HL-60 (cell line): ENCODE measurements at places on chromosomes 16 and 17.

GRCh38 chr17:39122991-39123390 is 28.4 kb downstream of the PLXDC1 start:
- DNase-seq, result no peak

- no peak for DNase-seq
These were observed 9.3 kb upstream of the CARD14 start for GRCh38 chr17:80160536-80160935.

GRCh38 chr17:12492450-12492849 is 173.2 kb upstream of the MYOCD start:
- DNase-seq, result no peak

- no peak for DNase-seq
These were observed 137.3 kb upstream of the CIBAR2 start for GRCh38 chr16:85249418-85250146.

DNA sequence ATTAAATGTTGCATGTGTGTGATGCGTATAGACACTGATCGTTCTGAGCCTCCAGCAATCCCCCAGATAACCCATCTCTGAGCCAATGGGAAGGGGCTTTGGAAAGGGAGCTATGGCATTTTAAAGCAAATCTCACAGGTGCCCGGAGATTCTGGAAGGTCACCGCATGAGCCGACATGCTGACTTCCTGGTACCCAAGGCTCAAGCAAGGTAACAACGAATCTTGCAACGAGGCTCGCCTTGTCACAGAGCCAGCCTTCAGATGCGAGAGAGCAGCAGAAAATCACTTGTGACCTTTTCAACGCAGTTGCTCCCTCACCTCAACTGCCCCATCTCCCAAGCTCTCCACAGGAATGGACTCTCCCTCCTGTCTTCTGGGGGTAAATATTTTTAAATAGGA is 154.8 kb upstream of the CDH5 start:
- DNase-seq, result no peak

DNA sequence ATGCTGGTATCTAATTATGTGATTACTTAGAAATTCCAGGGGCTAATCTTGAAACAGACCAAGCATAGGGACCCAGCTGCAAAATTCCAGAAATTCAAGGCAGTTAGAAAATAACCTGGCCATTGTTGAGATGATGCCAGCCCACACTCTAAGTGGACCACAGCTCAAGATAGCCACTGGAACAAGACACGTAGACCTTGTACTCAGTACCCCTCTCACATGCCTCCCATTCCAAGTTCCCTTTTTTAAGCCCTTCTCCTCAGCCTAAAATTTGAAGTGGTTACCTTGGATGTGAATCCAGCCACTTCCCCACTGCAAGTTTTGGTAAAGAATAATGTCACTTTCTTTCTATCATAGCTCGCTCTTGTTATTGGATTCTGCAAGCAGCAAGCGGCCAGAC is 4.1 kb upstream of the ZNF19 start:
- DNase-seq, result no peak

GRCh38 chr16:75026892-75027391 is 28.1 kb downstream of the ZNRF1 start:
- no peak for DNase-seq

DNA sequence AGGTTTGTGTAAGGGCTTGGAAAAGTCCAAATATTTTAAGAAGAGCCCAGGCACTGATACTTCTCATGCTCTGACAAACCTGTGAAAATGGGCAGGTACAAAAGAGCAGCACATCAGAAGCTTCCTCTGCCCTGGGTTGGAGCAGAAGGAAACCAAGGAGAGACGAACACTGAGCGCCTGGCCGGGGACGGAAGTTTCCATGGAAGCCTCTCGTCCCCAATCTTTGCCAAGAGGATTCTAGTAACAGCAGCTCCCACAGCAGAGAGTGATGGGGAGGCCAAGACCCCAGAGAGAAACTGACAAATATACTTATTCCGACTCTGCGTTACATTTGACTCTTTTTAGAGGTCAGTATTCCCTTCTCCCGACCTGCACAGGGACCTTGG is 268.5 kb downstream of the C16orf95 start:
- no peak for DNase-seq

GRCh38 chr16:85329059-85329812 is 217.0 kb upstream of the CIBAR2 start:
- no peak for DNase-seq

DNA sequence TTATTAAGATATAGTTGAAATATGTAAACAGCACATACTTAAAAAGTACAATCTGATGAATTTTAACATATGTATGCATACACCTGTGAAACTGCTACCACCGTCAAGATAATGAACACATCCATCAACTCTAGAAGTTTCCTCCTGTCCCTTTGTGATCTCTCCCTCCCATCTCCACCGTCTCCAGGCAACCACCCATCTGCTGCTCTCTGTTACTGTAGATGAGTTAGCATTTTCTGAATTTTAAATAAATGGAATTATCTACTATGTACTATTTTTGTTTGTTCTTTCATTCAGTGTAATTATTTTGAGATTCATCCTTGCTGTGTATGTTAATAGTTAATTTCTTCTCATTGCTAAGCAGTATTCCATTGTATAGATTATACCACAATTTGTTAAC is 40.2 kb upstream of the SMPD3 start:
- DNase-seq, result no peak

GRCh38 chr16:51440131-51440889 is 289.2 kb upstream of the SALL1 start:
- no peak for DNase-seq

- DNase-seq, result no peak
These were observed 26.1 kb downstream of the TNS4 start for GRCh38 chr17:40475234-40475908.

- no peak for DNase-seq
These were observed 75.9 kb upstream of the TNRC6C start for GRCh38 chr17:77882481-77883212.

DNA sequence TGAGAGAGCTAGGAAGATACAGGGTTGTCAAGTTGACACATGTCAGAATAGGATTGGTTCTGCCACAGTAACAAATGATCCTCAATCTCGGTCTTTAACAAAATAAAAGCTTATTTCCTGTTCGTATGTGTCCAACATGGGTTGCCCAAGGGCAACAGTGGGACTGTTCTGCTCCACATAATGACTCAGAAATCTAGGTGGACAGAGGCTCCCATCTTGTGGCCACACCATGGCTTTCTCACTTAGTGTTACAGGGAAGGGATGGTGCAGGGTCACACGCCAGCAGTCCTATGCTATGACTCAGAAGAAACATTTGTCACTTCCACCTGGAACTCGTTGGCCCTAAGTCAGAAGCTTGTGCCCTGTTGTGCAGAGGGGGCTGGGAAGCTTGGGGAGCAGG is 364.9 kb downstream of the SNX29 start:
- DNase-seq, result no peak

- DNase-seq, result no peak
These were observed 54.3 kb downstream of the KPNA2 start for GRCh38 chr17:68089881-68090280.

GRCh38 chr16:80116711-80117110 is 424.1 kb upstream of the DYNLRB2 start:
- no peak for DNase-seq

DNA sequence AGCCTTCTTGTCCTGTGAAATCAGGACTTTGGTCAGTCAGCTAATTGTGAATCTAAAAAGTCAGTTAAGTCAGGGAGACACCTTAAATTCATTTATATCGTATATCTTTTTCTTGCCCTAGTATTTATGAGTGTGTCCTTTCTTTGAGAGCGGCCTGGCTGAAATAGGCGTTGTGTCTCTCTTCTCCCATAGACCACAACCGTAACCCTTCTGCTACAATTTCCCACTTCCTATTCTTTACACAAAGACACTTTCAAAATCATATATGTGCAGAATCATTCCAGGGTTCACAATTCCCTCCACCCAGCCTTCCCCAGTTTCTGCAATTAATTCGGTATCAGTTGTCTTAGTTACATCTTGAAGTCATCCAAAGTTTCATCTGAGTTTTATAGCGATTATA is 14.0 kb upstream of the COTL1 start:
- DNase-seq, result no peak

DNA sequence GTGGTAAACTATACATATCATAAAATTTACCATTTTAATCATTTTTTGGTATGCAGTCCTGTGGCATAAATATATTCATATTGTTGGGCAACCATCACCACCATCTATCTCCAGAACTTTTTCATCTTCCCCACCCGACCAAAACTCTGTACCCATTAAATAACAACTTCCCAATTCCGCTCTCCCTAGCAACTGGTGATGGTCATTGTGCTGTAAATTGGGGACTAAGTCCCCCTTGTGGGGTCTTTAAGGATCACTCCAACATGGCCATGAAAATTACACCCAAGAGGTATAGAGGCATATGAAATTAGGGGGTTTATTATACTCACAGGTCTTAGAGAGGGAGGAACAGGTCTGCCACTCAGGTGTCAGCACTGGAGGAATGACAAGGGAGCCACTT is 57.4 kb upstream of the NKD1 start:
- DNase-seq, result no peak

GRCh38 chr16:506246-506546 is 21.3 kb upstream of the CAPN15 start:
- no peak for DNase-seq

DNA sequence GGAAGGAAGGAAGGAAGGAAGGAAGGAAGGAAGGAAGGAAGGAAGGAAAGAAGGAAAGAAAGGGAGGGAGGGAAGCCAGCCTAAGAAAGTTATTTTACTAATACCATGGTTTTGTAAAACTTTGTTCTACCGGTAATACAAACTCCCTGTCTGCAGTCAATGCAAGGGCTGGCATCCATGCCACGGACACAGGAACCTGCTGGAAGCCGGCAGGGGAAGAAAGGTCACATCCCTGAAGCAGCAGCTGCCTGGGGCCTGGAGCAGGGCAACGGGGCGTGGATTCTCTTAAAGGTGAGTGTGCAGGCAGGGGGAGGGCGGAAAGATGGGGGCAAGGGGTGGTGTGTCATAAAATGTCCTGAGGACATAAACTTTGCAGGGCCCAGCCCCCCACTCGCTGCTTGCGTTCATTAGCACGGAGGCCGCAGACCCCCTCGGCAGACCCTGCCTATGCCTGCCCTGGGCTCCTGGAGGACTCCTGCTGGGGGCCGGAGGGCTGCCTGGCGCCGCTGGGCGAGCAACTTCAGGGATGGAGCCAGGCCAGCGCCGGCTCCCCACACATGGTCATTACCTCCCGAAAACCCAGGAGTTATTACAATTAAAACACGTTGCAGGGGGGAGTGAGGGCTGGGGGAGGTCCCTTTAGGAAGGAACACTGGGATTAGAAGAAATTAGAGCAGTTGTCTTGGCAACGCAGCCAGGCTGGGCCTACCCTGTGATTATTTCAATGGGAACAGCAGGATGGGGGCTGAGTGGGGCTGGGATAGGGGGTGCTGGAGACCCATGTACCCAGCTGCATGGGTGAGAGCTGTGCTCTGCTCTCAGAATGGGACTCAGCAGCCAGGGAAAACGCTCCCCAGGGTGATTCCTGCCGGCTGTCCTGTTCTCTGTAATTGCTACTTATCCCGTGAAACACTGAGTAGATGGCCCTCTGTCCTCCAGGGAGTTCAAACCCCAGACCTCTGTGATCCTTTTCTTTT is 257.9 kb downstream of the SOX9 start:
- DNase-seq, result no peak

GRCh38 chr16:35678-36305 is 17.6 kb downstream of the POLR3K start:
- DNase-seq, result no peak

DNA sequence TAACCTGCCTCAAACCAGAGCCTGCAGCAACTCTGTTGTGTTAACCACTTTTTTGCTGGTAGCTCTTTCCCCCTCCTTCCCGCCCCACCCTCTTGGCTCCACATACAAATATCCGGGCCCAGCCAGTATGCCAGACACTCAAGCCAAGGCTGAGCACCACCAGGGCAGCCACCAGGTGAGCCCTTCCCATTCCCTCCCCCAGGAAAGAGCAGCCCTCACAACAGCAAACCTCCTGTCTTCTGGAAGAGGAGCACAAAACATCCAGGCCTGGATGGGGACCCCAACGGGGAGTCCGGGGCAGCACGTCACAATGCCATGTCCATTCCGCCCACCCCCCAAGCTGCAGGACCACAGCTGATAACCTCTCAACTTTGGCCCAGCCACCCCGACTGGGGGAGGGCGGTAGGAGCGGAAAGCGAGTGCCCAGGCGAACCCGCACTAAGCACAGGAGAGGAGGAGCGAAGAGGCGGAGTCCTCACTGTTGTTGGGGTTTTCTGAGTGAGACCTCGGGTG is 757 bp downstream of the ORMDL3 start:
- DNase-seq, result peak; percentile 69

DNA sequence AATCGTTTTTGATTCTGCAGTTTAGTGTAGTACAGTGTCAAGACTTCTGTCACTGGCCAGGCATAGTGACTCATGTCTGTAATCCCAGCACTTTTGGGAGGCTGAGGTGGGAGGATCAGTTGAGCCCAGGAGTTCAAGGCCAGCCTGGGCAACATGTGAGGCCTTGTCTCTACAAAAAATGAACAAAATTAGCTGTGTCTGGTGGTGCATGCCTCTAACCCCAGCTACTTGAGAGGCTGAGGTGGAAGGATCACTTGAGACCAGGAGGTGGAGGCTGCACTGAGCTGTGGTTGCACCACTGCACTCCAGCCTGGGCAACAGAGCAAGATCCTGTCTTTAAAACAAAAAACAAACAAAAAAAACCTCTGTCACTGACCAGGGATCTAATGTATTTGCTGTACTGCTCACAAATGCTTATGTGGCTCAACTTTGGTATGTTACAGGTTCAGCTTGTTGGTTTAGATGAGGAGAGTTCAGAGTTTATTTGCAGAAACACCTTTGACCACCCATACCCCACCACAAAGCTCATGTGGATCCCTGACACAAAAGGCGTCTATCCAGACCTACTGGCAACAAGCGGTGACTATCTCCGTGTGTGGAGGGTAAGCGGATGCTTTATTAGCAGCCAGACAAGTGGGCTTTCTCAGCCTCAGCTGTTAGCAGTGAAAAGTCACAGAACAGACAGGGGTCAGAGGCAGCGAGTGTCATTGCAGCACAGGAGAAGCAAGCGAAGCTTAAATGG is 22.5 kb upstream of the TACO1 start:
- no peak for DNase-seq

GRCh38 chr17:28330671-28331070 is 4.6 kb downstream of the IFT20 start:
- DNase-seq, result no peak

DNA sequence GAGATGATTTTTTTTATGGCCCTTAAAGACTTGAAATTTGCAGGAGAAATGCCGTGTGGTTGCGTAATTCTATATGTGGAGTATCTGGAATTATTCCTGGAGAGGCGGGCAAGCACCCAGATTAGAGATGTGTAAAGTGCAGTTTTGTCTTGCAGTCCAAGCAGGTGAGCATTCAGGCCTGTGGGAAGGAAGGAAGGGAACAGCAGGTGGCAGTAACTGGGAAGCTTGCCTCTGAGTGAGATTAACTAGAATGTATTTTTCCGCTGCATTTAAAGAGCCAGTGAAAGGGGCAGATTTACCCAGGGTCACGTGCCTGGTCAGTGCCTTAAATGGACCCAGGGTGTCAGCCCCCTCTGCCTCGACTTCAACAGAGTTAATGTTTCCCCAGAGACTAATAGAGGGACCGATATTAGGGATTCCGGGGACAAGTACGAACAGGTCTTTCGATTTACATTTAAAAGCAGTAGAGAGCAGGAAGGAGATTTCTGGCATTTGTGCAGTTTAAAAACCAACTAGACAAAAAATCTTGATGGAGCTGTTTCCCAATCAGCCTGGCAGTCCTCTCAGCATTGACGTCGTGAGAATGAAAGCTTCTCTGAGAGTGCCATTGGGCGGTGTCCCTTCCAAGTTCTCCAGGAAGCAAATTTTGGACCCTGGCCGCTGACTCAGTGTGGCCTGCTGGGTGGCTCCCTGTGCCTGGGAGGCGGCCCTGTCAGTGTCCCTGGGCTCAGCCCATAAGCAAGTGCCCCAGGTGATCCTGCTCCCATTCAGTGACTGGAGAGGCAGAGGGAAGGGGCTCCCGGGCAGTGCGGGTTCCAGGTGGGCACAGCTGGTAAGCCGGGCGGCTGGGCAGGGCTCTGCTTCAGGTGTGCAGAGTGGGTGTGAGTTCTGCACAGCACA is 38.2 kb downstream of the KSR1 start:
- no peak for DNase-seq
